ENCODE measurements at places on chromosomes 16 and 17.

GRCh38 chr16:78455861-78456260 is 356.4 kb downstream of the WWOX start:
- DNase-seq: no peak

DNA sequence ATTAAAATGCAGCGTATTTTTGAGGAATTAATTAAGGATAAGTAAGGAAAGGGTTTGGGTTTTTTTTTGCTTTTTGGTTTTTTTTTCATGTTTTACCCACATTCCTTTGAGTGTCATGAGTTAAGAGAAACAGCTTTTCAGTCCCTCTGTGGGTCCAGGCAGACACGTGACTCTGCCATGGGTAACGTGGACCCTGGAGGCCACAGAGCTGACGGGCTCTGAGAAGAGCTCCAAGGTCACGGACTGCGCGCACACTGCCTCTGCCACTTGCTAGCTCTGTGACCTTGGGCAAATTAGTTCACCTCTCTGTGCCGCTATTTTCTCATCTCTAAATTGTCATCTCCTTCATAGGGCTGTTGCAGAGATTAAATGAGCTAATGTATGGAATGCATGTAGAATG is 588.2 kb upstream of the CDH11 start:
- no peak for DNase-seq

DNA sequence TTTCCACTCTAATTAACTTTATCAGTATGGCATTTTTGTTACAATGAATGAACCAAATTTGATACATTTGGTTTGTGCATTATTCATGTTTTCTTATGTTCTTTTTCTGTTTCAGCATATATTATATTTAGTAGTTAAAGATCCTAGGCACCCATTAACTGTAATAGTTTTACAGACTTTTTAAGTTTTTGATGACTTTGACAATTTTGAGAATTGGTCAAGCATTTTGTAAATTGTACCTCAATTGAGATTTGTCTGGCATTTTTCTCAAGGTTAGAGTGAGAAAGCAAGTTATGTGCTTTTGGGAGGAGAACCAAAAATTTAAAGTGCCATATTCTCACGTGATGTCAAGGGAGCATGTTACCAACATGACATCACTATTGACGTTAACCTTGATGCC is 1019.2 kb downstream of the CDH11 start:
- DNase-seq: no peak

GRCh38 chr16:79532785-79533184 is 67.8 kb downstream of the MAF start:
- DNase-seq: no peak

DNA sequence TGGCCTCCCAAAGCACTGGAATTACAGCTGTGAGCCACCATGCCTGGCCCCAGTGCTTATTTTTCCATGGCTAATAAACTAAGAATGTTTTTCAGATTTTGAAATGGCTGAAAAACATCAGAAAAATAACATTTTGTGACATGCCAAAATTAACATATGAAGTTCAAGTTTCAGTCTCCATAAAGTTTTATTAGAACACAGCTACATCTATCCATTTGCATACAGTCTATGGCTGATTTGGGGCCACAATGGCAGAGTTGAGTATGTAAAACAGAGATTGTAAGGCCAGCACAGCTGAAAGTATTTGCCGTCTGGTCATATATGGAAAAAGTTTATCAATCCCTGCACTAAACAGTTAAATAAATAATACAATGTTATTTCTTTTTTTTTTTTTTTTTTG is 13.8 kb upstream of the NDUFAB1 start:
- no peak for DNase-seq

DNA sequence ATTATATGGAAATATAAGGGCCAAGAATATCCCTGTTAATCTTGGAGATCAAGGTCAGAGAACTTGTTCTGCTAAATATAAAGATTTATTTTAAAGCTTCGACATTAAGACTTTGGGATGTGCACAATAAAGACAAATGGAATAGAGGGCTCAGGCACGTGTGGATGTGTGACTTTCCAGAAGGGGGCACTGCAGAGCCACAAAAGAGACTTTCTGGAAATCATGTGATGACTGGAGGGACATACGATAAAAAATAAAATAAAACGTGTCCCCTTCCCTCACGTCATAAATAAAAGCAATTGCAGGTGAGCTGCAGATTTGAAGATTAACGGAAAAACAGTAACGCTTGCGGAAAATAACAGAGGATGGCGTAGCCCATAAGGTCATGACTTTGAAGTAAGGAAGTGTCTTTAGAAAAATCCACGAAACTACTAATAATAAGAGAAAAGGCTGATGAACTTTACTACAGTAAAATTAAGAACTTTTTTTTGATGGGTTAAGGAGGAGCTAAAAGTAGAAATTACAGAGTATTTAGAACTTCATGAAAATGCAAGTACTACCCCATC is 9.4 kb upstream of the ENGASE start:
- DNase-seq: peak; percentile 60

GRCh38 chr17:65634533-65634932 is 73.1 kb upstream of the AXIN2 start:
- no peak for DNase-seq

GRCh38 chr16:35733971-35734702 is 2274.7 kb downstream of the TP53TG3F start:
- no peak for DNase-seq

GRCh38 chr16:17759451-17760390 is 289.0 kb upstream of the XYLT1 start:
- no peak for DNase-seq

GRCh38 chr16:77974883-77975282 is 47.5 kb upstream of the CLEC3A start:
- no peak for DNase-seq

- DNase-seq: no peak
Measured at GRCh38 chr17:48549914-48550501, 5.1 kb upstream of the HOXB2 start.

DNA sequence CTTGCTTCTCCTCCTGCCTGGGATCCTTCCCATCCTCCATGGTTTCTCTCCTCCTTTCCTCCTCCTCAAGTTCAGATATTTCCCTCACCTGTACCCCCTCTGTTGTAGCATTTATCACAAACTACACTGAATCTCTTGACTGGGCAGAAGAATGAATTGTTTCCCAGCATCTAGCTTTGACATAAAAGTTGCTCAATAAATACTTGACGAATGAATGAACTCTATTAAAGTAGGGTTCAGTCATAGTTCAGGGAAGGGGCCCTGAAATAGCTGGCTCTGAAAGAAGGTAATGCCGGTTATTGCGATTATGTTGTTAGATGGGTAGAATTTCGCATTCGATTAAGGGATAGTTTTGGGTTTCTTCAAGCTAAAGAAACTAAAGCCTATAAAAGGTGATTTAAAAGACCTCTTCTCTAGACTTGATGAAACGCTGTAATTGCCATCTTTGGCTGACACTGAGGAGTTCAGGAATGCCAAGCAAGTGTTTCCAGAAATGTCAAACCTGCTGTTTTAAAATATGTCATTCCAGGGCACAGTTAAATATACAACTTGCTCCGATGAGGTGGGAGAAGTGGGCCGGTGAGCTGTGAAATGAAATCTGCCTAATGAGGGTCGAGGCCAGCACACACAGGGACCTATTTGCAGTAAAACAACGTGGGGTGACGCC is 1.0 kb upstream of the CPD start:
- DNase-seq: no peak

DNA sequence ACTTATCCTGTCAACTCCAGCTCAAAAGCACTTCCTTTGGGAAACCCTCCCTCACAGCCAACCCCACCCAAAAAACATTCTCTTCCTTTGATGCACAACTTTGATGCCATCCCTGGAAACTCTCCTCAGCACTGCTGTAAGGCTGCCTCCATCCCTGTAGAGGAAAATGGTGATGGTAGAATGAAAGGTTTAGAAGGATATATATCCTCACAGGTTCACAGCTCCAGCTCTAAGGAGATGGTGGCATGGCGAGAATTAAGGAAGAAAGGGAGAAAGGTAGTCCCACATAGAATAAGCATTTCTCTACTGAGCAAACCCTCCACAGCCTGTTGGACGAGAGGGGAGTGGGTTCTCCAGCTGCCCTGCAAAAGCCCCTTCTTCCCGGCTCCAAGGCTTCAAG is 2.2 kb upstream of the DLX4 start:
- DNase-seq: no peak

DNA sequence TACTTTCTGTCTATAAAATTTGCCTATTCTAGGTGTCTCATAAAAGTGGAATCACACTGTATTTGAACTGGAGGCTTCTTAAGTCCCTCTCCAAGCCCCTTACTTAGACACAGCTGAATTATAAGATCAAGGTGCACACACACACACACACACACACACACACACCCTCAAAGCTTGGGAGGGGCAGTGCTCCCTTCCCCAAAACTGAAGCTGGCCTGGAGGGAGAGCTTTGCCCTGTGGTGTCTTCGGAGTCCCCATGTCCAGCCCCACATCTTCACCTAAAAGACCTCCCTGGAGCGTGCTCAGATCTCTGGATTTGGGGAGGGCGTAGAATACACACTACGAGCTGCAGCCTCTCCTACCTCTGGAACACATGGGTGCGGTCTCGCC is 828 bp downstream of the EMP2 start:
- no peak for DNase-seq

DNA sequence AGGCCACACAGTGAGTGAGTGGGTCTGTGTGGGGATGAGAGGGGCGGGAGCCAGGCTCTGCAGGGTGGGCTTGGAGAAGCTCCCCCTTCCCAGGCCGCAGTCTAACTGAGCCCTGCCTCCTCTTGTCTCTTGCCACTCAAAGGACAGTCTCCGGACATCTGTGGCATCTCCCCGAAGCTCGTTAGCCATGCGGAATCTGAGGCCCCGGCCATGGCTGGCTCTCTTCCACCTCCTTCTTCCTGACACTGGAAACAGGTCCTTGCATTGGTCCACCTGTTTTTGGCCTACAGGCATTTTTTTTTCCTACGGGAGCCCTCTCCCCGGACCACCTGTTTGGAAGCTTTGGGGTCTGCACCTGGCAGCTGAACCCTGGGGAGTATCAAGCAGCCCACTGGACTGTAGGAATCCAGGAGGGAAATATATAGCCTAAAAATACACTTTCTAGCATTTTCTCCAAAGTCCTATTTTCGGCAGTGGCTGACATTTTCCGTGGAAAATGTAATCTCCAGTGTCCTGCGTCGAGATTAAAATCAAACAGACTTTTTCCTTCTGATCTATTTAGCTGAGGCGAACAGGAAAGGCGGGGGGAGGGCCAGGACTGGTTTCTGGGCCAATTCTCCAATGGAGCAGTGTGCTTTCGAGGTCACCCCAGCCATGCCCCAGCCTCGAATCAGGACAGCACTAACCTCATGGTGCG is 9.1 kb downstream of the ATP2A3 start:
- DNase-seq: no peak

DNA sequence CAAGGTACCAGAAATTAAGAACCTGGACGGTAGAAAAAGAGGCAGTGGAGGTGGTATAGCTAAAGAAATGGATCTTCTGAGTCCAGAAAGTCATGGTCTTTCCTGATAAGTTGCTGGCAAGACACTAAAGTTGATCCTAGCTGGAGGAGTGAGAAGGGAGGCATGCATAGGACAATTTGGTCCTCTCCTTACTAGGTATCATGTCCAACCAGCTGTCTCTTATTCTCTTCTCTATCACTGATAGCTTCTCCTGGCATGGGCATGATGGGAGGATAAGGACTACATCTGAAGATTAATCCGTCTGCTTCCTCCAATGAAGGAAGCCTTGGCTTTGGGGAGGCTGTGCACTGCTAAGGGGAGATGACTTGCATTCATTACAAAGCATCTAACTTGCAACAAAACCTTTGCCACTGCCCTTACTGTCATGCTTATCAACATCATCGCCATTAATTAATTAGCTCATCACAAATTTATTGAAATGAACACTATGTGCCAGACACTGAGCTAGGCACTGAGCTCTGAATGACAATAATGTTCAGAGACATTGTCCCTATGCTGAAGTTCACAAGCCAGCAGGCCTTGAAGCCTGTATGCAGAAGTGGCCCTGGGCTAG is 3.1 kb upstream of the FAM117A start:
- DNase-seq: no peak

DNA sequence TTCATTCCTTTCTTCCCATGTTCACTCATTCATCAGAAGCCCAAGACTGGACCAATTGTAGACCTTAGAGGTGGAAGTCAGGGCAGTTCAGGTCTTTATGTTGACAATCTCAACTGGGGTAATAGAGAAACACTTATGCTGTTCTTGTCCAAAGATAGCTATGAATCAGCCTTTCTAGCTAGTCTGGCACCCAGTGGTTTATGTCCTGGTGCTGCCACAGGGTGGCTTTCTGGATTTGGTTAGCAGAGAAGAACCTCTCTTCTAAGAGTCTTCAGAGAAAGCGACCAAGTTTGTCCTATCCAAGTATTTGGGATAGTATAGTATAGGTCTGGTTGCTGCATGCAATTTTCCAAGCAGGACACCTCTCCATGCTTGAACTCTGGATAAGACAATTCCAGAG is 83.3 kb downstream of the NOG start:
- no peak for DNase-seq

DNA sequence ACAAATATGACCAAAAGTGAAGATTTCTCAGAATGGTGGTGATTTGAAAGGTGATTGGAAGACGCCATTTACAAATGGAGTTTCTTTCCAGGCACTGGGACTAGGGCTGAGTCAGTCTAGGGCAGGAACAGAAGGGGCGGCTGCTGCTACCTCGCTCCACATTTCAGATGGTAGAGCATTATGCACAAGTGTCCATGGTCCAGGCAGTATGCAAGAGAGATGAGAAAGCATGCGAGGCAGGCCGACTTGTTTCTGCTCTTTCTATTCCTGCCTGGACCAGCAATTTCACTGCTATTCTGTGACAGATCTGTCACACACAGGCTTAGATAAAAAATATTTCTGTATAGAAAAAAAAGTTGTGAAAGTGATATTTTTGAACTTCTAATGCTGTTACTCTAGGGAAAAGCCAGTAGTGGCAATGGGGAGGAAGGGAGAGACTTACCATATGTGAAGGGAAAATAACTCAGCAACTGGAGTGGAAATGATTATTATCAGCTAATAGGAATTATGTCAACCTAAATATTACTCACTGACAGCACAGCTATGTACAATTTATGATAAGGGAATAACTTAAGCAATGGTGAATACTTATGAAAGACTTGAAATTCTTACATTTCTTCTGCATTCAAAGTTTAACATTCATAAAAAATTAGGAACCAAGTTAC is 134.7 kb upstream of the NETO2 start:
- no peak for DNase-seq

DNA sequence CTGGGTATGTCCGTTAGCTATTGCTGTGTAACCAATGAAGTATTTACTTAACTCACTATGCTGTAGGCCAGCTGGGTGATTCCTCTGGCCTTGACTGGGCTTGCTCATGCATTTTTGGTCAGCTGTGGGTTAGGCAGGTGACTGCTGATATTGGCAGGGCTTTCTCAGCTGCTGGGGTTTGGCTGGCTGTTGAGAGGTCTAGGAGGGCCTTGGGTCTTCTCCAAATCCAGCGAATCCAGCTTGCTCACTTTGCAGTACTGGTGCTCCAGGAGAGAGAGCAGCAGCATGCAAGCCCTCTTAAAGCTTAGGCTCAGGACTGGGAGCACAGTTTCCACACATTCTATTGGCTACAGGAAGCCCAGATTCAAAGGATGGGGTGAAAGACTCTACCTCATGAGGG is 270.1 kb downstream of the PHKB start:
- DNase-seq: no peak

- DNase-seq: no peak
Measured at GRCh38 chr16:9599415-9600120, 508.1 kb downstream of the HAPSTR1 start.

Data from CD4-positive, alpha-beta T cell treated with Interleukin-4 for 4 hours (primary cell).